Glutamatergic neuron (in vitro differentiated cells): ENCODE measurements at places on chromosomes 12 and 14. TPM values are rescaled to one million over a fixed set of nuclear protein-coding genes. Genes with fewer than 3 reads are reported as not detected.

- DNase-seq = no peak
Observed at GRCh38 chr12:102043928-102044327, 17.9 kb downstream of the WASHC3 start.

Gene LRRC10
- not detected for total RNA-seq

Gene OTUB2
- total RNA-seq = 5.5 TPM

Gene LTB4R
- 7.1 TPM for total RNA-seq

Gene SOX5
- 118 TPM for total RNA-seq
